ENCODE measurements at places on chromosomes 6 and 20.

DNA sequence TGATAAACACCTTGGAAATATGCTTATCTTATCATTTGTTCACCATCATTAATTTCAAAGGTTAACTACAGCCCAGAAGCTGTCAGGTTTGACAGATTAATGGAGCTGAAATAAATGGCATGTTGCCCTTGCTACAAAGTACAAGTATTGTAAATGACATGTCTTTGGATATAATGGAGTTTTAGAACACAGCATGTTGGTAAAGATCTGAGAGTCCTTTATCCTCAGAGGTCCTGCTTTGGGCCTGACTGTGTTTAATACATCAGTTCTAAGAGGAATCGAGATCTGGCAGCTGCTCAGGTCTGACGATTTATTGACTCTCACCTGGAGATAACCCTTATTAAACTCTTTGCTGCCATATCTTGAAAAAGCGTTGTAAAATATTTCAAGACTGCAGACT is 222.7 kb upstream of the OPRM1 start:
- DNase-seq: no peak

- DNase-seq: no peak
Measured at GRCh38 chr20:18808712-18809111, 4.9 kb upstream of the SCP2D1 start.

DNA sequence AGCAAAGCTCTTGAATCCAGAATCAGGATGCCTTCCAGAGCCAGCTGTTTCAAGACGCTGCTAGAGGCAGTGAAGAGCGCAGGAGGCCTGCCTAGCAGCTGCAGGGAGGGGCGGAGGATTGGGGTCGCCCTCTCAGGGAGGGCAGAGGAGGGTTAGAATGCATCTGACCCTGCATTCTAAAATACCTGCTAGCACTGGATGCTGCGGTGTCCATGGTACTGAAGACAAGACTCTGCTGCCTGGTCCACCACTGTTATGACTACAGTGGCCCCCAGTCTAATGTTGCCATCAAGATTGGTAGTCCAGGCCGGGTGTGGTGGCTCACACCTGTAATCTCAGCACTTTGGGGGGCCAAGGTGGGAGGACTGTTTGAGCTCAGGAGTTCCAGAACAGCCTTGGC is 193.7 kb upstream of the PROKR2 start:
- no peak for DNase-seq

GRCh38 chr6:143160015-143160414 is 99.3 kb downstream of the AIG1 start:
- DNase-seq: no peak

GRCh38 chr6:11432713-11433450 is 104.7 kb upstream of the TMEM170B start:
- DNase-seq: no peak

DNA sequence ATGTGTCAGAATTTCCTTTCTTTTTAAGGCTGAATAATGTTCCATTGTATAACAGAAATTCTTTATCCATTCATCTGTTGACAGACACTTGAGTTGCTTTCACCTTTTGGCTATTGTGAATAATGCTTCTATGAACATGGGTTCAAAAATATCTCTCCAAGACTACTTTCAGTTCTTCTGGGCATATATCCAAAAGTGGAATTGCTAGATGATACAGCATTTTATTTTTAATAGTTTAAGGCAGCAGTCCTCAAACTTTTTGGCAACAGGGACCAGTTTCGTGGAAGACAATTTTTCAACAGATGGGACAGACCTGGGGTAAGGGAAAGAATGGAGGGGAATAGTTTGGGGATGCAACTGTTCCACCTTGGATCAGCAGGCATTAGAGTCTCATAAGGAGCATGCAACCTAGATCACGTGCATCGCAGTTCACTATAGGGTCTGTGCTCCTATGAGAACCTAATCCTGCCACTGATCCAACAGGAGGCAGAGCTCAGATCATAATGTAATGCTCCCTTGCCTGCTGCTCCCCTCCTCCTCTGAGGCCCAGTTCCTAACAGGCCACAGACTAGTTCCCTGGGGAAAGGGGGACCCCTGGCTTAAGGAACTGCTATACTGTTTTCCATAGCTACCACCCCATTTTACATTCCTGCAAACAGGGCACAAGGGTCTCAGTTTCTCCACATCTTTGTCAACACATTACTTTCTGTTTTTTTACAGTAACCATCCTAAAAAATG is 239.9 kb upstream of the RNF217 start:
- no peak for DNase-seq

GRCh38 chr6:51398064-51398705 is 579.5 kb downstream of the TFAP2B start:
- no peak for DNase-seq

DNA sequence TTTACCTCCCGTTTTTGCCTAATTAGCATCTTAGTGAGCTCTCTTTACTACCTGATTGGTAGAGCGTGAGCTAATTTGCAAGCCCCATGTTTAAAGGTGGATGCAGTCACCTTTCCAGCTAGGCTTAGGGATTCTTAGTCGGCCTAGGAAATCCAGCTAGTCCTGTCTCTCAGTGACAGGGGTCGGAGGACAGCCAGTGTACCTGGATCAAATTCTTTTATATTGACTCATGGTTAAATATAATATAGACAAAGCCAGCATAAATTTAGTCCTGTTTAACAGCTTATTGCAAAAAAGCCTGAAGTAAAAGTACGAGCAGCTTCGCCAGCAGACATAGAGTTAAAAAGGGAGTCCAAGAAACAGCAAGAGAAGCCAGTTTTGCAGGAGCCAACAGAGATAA is 12.2 kb upstream of the GSTA3 start:
- DNase-seq: no peak

Measured in stimulated activated CD8-positive, alpha-beta memory T cell treated with anti-CD3 and anti-CD28 coated beads, Interleukin-4, amount 100 ng/mL, for 48 hours (primary cell).